ENCODE measurements at places on chromosomes 3 and 15.

- DNase-seq, result no peak
These were observed 250.4 kb upstream of the SLITRK3 start for GRCh38 chr3:165446555-165446954.

- DNase-seq, result no peak
These were observed 34.2 kb downstream of the PRTG start for GRCh38 chr15:55708720-55709119.

GRCh38 chr3:69838696-69839515 is 99.6 kb downstream of the MITF start:
- DNase-seq, result no peak

- DNase-seq, result no peak
These were observed 29.0 kb downstream of the NDUFB4 start for GRCh38 chr3:120625159-120625586.
